Cortex of kidney (tissue), 1 donor: ENCODE measurements at places on chromosomes 3 and 15.

- DNase-seq, result no peak
Measured at GRCh38 chr3:107124885-107125284, 252.4 kb upstream of the CCDC54 start.

DNA sequence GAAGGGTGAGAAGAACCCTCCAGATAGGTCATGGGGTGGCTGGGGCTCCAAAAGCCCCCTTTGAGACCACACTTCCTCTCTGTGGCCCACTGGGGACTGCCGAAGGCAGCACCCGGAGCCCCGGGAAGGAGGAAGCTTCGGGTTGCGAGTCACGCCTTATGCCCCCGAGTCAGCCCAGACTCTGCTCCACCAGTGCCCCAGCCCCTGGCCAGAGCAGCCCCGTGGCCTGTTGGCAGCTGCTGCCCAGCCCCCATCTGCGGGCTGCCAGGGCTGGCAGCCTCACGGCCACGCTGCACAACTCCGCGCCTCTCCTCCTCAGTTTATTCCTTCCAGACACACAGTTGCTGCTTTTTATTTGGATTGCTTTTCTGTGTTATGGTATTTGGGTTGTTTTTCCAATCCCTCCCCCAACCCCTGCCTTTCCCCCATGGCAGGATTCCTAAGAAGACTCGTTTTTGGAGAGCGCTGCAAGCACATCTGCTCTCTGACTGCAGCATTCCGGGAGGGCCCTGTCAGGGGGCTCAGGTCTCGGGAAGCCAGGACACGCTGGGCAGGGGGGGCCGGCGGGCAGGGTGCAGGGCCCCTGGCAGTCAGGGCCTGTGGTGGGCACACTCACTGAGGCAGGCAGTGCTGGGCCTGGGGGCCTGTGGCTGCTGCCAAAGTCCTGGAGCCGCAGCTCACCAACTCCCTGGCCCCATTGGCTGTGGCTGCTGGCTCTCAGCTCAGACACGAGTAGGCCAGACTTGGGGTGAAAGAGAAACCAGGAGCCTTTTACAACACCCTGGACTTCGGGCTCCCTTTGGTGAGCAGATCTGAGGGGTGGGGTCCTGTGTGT is 20.2 kb downstream of the MAGEF1 start:
- DNase-seq, result no peak

DNA sequence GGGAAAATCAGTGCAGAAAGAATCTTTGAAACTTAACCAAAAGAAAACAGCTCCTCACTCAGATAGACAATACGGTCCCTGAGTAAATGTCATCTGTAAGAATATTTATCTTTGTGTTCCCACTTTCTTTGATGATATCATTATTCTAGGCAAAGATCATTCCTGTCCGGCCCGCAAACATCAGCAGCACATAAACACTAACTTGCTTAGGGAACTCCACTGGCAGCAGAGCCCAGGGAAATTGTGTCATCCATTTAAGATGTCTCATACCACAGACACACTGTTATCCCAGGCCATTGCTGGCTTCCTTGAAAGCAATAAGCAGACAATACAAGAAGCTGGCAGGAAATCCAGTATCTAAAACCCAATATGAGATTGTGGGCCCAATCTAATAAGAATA is 20.1 kb upstream of the CD96 start:
- no peak for DNase-seq

DNA sequence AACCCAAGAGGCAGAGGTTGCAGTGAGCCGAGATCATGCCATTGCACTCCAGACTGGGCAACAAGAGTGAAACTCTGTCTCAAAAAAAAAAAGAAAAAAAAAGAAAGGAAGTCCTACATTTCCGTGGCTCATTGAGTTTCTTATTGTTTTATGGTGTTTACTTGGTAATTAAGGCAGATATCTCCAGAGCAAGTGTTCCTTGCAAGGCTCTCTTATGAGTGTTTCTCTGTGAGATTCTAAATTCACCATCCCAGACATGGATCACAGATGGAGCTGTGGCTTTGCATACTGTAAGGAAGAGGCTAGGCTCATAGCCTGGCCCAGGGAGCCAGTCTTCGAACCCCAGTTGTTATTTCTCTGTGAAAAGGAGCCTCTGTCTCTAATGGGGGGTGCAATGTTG is 53.0 kb downstream of the IQGAP1 start:
- DNase-seq, result no peak

DNA sequence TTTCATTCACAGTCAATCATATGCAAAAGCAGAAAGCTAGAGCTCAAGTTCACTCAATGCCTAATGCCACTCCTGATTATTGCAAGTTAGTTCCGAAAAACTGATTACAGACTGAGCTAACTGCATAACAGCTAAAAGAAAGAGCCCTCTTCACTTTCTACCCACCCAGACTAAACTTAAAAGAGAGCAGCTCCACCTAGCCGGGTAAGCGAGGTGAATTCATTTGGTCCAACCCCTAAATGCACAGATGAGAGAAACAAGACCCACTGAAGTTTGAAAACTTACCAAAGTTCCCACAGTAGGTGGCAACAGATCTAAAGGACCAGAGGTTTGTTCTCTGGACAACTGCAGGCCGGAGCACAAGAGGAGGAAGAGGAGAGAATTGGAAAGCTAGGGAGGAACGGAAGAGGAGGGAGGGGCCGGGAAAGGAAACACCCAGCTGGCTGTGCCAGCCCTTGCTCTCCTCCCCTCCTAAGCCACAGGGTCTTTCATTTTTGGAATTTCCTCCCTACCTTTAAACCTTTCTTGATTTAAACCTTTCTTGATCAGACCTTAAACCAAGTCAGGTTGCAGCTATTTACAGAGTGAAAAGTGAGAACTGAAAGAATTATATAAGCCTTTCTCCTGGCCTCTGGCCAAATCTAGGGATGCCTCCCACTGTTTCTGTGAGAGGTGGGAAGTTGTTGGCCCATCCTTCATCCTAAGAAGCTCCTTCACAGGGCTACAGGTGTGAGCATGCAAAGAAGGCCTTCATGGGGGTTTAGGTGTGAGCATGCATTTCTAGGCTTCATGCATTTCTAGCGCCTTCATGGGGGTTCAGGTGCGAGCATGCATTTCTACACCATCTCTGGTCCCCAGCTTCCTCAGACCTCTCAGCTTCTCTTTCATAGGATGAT is 114.7 kb upstream of the LMOD3 start:
- no peak for DNase-seq

DNA sequence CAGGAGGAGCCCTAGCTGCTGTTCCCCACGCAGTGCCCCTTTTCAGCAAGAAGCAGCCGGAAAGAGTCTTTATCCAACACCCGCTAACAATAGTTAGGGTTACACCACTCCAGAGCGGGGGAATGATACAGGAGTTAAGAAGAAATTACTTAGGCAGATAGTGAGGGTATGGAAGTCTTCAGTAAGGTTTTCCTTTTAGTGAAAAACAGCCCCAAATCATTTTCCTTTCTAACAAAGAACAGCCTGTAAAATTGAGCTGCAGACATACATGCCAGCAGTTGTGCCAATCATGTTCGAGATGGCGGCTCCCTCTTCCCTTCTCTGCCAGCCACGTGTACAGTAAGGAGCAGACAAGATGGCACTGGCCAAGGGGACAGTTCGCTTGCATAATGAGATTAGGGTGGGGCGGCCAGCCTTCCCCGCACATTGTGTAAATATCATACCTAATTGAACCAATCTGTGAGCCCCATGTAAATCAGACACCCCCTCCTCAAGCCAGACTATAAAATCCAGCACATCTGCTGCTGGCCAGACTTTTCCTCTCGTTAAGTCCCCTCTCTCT is 18.5 kb upstream of the SENP5 start:
- no peak for DNase-seq

DNA sequence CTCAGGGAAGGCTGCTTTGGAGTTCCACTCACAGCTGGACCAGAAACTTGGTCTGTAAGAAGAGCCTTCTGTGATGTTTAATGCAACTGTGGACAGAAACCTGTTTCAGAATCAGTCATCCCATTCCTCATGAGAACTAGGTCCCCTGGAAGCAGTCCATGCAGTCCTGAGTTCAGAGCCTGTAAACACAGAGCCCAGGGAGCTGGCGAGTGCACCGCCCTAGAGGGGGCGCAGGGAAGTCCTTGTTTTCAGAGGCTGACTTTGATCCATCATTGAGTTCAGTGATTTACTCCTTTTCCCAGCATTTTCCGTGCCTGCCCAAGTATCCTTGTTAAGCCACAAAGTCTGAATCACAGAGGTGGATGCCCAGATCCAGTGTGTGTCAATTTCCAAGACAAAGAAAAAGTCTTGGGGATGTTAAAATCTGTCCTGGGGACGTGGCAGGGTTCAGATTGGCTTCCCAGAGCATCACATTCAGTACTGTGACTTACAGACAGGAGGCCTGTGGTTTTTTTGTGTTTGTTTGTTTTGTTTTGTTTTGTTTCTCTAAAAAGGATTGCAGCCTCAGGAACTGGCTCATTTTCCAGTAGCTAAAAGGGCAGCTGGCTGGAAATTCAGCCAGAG is 9.8 kb upstream of the TXNRD3 start:
- no peak for DNase-seq

DNA sequence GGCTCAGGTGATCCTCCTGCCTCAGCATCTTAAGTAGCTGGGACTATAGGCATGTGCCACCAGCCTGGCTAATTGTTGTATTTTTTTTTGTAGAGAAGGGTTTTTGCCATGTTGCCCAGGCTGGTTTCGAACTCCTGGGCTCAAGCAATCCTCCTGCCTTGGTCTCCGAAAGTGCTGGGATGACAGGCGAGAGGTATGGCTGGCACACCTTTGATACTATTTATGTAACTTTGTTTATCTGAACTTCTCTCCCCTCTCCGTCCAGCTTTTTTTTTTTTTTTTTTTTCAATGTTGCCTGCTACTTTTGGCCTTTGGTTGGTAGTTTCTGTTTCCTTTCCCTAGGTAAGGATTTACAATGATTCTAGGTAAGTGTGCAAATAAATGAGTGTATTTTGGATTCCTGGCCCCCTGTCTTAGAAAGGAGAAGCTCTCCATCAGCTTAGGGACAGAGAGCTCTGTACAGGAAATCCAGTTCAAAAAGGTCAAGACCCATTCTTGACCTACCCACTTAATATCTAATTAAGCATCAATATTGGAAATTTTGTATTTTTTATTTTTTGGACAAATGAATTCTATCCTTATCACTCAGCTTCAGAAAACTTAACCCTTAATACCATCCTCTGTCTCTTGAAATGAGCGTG is 6.8 kb downstream of the ARL6IP5 start:
- no peak for DNase-seq
